ENCODE measurements at places on chromosomes 1 and 21. TPM values are rescaled to one million over a fixed set of nuclear protein-coding genes. Genes with fewer than 3 reads are reported as not detected.

DNA sequence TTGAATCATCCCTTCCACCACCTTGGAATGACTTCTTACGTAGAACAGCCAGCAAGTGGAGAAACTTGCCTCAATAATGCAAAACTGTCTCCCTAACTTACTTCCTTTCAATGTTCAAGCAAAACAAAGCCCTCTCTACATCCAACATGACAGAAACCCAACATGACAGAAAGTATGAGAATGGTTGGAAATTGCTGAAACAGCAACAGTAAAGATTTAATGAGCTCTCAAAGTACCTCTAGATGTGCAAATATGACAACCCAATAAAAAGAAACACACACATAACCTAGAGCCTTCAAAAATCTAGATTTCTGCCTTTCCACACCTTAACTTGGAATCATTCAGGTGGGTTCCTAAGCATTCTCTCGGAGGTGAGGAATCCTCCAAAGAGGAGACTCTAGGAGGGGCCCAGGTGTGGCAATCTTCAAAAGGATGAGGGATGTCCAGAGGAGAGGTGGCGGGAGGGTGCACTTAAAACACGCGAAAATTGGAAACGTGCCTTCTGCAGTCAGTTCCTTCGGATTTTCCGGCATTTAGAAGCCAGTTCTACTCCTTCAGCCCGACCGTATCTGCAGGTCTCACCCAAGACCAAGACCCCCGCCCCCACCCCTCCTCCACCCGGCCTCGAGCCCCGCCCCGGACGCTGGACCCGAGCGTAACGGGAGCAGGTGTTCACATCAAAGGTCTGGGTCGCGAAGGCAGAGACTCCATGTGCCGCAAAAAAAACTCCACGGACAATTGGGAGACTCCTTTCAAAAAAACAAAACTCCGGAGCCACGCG lies 996 bp upstream of the MGST3 start:
- DNase-seq: no peak

- DNase-seq: no peak
Observed at GRCh38 chr1:229645324-229645993, 19.4 kb downstream of the URB2 start.

DNA sequence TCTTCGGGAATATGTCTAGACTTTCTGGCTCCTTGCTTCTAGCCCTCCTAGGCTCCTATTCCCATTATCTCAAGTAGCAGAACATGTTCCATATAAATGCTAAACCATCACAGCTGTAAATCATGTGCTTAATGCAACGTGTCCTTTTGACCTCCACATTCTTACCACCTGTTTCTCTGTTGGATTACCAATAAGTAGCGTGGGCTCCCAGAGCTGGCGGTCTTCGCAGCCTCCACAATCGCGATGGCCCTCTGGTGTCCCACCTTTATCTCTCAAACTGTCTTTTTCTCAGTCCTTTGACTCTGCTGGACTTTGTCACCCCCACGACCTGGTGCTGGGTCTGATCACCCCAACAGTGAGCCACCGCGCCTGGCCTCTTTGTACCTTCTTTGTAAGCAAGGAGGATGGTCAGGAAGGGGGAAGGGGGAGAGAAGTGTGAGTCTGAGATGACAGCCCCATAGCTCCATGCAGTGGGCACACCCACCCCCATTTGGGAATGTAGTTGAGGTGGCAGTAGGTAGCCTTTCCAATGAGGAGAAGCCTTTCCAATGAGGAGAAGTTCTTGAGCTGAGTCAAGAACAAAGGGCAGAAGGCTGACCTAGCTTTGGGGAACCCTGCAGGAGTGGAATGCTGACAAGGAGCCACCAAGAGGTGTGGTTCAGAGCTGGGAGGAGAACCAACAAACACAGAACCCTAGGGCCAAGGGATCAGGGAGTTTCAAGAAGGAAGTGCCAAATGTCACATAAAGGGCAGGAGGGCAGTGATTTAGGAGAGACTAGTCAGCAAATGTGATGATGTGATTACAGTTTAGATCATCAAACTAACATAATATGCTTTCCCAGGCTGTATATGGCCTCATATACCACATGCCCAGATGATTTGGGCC lies 14.2 kb downstream of the TRAF5 start:
- no peak for DNase-seq

DNA sequence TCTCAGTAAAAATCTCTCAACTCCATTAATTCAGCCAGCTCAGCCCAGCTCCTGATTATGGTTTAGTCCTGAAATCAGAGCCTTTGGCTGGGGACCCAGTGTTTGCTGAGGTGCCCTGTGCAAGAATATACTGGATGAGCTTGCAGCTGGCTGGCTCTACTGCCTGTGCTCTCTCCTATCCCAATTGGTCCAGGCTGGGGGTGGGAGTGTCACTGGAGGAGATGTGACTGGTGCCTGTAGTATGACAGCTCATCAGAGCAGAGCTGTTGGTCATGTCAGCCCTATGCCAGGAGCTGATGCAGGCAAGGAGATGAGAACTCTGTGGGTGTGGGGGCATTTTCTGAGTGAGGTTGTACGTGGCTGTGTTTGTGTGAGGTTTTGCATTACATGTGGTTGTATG lies 87.0 kb downstream of the TNR start:
- DNase-seq: no peak

- DNase-seq: no peak
Observed at GRCh38 chr1:110138956-110139355, 11.3 kb upstream of the SLC6A17 start.

- DNase-seq: no peak
Observed at GRCh38 chr1:8394456-8395321, 76.8 kb downstream of the SLC45A1 start.

DNA sequence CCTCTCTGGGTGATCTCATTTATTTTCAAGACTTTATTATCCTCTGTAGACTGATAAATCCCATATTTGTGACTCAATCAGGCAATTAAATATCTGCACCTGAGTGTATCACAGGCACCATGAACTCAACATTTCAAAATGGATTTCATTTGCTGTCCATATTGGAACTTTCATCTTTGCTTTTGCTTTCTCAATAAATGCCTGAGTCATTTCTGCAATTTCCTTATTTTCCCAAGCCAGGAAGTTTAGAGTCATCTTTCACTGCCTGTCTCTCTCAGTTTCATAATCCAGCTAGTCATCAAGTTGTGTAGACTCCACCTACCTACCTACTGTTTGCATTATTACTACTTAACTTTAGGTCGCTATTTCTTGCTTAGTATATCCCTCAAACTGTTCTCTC lies 540.9 kb downstream of the LMO4 start:
- no peak for DNase-seq

- DNase-seq: peak; percentile 78
Observed at GRCh38 chr1:21659099-21659923, 9.8 kb downstream of the RAP1GAP start.

DNA sequence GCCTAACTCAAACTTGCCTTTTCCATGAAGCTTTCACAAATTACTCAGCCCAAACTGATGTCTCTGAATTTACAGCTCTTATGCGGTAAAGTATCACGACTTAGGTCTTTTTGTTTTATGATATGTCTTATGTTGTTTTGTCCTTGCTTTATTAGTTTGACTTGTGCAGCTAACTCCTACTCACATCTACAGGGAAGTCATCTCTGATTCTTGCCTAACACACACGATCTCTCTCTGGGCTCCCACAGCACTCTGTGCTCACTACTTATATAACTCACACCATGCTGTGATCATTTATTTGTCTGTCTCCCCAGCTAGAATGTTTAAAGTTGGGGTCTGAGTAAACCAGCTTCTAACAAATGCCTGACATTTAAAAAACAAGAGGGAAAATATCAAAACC lies 9.3 kb upstream of the PI4KB start:
- DNase-seq: no peak

- no peak for DNase-seq
Observed at GRCh38 chr1:36783475-36783874, 250.8 kb downstream of the GRIK3 start.

DNA sequence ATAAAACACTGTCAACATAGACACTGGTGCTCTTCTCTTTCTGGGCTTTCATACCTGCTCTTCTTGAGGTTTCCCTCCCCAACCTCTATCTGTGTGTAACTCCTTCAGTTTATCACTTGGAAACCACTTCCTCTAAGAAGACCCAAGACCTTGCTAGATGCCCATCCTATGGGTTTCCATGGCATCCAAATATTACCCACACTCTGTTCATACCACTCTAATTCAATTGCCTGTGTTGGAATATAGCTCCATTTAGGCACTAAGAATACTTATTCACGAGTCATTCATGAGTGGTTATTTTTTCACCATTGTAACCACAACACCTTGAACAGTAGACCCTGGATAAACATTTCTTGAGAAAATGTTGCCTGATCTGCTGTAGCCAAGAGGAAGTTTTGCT lies 231.1 kb upstream of the SGIP1 start:
- DNase-seq: no peak

DNA sequence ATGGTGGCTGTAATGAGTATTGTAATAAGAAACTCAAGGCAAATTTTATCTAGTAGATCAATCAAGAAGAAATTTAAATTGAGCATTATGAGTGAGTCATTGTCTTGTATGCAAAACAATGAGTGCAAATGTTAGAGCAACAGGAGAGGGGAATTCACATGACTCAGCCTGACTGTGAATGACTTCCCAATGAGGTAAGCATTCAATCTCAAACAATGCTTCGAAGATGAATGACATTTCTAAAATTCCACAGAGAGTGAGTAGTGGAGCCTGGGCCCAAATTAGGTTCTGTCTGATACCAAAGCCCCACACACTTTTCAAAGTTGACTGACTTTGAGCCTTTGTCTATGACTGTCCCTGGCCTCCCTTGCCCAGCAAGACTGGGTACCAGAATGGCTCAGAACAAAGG lies 738.0 kb downstream of the PTPRU start:
- DNase-seq: no peak

GRCh38 chr1:54609301-54609921 lies 13.9 kb downstream of the FAM151A start:
- DNase-seq: no peak

- no peak for DNase-seq
Observed at GRCh38 chr21:39674801-39675200, 62.1 kb downstream of the B3GALT5 start.

- DNase-seq: no peak
Observed at GRCh38 chr21:44051462-44051941, 39.4 kb downstream of the TRAPPC10 start.

GRCh38 chr1:198775606-198776005 lies 136.8 kb downstream of the PTPRC start:
- no peak for DNase-seq

- no peak for DNase-seq
Observed at GRCh38 chr1:8980656-8981055, 35.0 kb downstream of the CA6 start.

DNA sequence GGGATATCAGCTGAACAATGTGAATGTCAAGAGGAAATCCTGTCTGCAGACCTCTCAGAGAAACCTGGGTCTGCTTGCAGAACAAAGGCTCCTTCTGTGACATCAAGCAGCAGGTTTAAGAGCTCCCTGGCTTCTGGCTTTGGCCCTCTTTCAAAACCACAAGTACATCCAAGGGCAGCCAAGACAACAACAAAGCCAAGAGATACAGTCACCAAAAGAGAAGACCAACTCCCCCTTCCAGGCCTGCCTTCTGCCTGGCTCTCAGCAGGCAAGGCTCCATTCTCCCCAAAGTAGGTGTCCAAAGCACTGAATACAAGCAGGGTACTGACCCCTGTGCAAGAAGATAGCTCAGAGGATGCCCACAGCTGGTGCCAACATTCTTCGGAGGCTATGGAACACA lies 11.5 kb downstream of the BCAR3 start:
- DNase-seq: no peak

DNA sequence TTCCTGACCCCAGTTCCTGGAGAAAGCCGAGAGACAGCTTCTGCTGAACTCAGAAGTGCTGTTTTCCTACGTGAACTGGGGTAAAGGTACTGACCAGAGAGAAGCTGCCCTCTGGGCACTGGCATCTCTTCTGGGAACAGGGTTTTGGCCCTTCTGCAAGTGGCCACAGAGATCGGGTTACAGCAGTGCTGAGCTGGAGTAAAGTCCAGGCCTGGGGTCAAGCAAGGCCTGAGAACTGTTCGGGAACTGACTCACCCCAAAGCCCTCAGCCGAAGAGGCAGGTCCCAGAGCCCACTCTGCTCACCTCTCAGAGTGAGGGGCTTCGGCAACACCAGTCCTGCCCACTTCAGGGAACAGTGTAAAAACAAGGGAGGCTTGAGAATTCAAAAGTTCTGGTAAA lies 177.2 kb upstream of the RUNX1 start:
- DNase-seq: no peak

DNA sequence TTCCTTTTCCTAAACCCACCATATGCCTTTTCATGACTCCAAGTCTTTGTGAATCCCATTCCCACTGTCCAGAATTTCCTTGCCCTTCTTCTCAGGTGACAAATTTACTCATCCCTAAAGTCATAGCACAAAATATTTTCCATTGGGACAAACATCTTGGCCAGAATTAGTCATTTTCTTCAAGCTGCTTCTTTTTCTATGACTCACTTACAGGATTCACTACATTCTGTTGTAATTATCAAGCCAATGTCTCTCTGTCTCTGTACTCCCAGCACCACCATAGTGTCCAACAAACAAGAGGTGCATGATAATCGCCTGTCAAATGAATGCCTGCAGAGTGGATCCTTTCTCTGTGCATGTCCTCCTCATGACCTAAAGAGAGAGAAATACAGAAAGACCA lies 37.8 kb downstream of the SGIP1 start:
- DNase-seq: no peak

- DNase-seq: no peak
Observed at GRCh38 chr1:41609166-41609883, 124.8 kb upstream of the EDN2 start.

- no peak for DNase-seq
Observed at GRCh38 chr1:167033646-167034045, 44.6 kb downstream of the MAEL start.

DNA sequence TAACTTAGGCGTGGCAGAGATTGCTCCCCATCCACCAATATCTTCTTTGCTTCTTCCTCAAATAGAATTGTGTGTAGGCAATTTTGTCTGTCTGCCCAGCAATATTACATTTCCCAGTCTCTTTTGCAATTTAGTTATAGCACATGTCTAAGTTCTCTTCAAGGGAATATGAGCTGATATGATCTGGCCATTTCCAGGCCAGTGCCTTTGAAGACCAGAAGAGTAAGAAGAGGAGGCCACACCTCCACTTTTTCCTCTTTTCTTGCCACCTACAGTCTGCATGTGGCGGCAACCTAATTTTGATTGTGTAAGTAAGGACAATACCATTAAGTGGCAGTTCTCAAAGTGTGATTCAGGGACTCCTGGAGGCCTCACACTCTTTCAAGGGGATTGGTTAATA lies 6.3 kb upstream of the RSBN1 start:
- DNase-seq: no peak

Gene SYNJ1
- total RNA-seq: 15.6 TPM

Gene TRNP1
- 0.20 TPM for total RNA-seq

Gene NPHS2
- not detected for total RNA-seq

Gene MR1
- 16.2 TPM for total RNA-seq

Gene PRUNE1
- 10.9 TPM for total RNA-seq

Gene ATP5PF
- 30.3 TPM for total RNA-seq

Gene OR6F1
- not detected for total RNA-seq

Gene RNU1-3
- total RNA-seq: 4,982 TPM

Gene TMEM269
- total RNA-seq: 0.60 TPM

Data from CD4-positive, alpha-beta T cell (primary cell).